ENCODE measurements at places on chromosomes 2 and 18.

DNA sequence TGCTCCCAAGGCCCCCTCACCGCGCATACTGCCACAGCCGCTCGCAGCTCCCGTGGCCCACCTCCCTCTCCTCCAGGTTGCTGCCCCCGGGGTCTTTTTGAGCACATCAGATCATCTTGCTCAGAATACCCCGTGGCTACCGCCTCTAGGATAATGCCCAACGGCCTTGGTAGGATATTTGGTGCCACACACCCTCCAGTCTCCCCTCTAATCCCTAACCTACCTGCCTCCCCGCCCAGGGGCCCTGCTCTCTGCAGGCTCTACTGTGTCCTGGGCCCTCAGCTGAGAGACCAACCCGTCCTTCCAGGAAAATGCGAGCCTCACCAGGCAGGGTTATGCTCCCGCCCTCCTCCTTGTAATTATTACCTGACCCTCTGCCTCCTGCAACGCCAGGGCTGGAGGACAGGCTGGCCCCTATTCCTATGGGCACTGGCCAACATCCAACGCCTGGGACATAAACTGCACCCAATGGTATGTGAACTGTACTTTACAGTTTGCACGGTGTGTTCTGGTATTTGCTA is 1.5 kb upstream of the MTCL1 start:
- DNase-seq: no peak

DNA sequence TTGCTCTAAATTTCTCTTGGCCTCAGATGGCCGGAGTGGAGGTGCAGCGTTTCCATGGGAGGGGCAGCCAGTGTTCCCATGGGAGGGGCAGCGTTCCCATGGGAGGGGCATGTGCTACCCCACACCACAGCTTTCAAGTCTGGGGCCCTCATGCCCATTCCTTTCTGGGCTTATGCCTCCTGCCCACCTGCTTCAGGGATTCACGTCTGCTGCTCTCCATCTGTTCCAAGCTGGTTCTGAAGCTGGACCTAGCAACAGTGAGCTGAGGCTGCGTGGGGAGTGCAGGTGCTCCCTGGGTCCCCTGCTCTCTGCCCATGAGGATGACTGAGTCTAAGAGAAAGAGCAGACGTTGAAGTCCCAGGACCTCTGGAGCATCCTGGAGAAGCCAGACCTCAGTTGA is 243.1 kb upstream of the PXDN start:
- no peak for DNase-seq

DNA sequence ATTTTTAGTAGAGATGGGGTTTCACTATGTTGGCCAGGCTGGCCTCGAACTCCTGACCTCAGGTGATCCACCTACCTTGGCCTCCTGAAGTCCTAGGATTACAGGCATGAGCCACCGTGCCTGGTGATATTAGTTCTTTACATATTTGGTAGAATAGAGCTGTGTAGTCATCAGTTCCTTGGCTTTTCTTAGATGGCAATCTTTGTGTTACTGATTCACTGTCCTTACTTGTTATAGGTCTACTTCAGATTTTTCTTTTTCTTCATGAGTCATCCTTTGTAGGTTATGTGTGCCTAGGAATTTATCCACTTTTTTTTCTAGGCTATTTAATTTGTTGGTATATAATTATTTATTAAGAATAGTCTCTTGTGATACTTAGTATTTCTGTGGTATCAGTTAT is 30.3 kb upstream of the ZSWIM2 start:
- no peak for DNase-seq

GRCh38 chr2:199596549-199596948 is 138.8 kb upstream of the SATB2 start:
- DNase-seq: peak; percentile 24

DNA sequence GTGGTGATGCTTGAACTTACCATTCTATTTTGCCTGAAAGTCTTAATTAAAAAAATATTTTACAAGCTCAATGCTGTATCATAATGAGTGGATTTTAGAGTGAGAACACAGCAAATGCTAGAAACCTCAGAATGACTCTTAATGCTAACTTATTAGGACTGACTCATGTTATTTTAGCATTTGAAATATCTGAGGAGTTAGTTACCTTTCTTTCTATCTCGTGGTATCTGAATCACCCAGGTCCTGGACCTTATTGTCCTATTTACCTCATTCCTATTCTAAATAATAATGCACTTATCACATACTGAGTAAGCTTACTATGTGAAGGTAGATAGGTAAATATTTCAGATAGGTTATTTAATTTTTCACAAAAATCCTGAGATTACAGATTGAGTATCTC is 70.7 kb downstream of the SOS1 start:
- DNase-seq: no peak

DNA sequence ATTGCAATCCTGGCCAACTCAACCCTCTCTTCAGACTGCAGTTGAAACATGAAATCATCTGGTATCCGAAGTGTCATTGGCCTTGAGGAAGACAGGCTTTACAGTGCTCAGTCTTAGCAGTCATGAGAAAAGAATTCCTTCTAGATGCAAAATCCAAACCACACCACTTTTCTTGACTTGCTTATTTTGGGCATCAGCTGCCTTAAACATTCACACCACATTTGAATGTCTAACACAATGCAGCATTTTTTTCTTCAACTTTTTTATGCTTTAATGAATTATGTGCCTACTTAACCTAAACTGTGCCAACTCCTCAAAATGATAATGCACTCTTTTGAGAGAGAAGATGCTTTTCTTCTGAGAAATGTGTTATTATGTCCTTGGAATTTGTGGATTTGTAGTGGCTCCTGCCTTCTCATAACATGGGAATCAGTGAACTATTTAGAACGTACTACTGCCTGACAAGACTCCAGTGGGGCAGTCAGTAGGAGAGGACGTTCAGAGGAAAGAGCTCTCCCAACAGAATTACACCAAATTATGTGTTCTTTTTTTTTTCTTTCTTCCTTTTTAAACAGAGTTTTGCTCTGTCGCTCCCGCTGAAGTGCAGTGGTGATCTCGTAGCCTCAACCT is 3.2 kb upstream of the FAM98A start:
- no peak for DNase-seq

DNA sequence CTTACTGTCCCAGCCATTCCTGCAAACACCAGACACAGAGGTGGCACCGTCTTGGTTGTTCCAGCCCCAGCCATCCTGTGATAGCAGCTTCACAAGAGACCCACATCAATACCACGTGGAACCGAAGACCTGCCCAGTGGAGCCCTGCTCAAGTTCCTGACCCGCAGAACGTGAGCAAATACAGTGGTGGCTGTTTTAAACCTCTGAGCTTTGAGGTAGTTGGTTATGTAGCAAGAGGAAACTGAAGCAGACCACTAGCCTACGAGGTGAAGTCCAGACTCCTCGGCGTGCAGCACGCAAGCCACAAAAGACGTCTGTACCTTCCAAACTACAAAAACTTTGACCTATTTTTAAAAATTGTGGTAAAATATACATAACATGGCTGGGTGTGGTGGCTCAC is 96.1 kb upstream of the ODC1 start:
- DNase-seq: no peak

GRCh38 chr2:106792671-106793070 is 93.3 kb downstream of the ST6GAL2 start:
- DNase-seq: no peak

- DNase-seq: no peak
Measured at GRCh38 chr2:43346602-43347567, 120.5 kb upstream of the ZFP36L2 start.

DNA sequence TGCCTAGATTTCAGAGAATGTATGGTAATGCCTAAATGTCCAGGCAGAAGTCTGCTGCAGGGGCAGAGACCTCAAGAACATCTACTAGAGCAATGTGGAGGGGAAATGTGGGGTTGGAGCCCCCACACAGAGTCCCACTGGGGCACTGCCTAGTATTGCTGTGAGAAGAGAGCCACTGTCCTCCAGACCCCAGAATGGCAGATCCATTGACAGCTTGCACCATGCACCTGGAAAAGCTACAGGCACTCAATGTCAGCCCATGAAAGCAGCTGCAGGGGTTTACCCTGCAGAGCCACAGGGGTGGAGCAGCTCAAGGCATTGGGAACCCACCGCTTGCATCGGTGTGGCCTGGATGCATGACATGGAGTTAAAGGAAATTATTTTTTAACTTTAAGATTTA is 314.1 kb downstream of the CYRIA start:
- DNase-seq: no peak

DNA sequence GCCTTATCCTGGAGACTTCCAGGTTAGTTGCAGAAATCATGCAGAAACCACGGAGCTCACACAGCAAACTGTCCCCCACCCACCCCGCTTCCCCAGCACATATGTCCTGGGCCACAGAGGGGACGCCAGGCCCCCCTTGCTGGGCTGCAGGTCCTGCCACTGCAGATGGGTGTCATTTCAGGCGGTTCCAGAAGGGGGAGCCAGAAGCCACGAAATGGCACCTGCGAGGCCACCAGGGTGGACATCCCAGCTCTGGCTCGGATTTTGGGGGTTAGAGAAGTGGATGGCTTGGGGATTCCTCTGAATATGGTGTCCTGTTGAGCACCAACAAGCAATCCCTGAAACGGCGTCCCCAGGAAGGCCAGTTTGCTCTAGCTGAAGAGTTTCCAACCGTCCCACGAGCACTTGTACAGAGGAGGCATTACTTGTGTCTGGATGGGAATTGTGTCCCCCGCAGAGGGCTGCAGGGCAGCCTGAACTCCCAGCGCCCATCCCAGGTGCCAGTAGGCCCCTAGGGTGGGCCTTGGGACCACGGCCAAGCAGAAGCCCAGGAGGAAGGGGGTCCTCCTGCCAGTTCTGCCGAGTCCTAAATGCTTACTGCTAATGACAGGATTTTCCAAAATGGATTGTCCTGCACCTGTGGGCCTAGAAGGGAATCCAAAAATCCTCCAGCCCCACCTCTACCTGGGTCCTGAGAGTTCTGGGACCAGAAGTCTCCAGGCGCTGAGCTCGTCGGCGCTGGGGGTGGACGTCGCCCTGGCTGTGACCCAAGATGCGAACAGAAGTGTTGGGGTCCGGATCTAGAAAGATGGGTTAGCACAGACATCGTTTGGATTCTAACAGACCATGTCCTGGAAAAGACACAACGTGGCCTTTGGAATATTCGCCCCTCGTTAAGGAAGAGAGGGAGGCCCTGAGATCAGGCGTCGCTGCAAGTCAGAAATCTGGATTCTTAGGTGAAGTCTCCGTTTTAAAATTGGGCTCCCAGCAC is 14.6 kb upstream of the NFATC1 start:
- DNase-seq: no peak

GRCh38 chr2:188291142-188291616 is 495 bp upstream of the GULP1 start:
- no peak for DNase-seq

- no peak for DNase-seq
Measured at GRCh38 chr2:33606100-33606499, 7.0 kb upstream of the FAM98A start.

DNA sequence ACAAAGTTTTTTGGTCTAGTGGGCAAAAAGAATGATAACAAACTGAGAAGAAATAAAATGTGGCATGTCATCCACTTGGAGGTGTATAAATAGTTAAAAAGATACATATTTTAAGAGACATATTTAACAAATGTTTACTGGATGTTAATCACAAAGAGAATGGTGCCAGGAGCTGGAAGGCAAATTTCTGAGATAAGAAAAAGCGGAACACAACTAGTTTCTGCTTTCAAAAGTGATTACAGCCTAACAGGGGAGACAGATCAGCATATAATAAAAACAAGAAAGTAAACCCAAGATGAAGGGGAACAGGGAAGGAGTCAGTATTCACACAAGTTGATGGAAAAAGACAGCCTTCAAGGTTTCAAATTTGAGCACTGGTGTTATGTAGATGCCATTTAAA is 91.3 kb downstream of the OLA1 start:
- DNase-seq: no peak

DNA sequence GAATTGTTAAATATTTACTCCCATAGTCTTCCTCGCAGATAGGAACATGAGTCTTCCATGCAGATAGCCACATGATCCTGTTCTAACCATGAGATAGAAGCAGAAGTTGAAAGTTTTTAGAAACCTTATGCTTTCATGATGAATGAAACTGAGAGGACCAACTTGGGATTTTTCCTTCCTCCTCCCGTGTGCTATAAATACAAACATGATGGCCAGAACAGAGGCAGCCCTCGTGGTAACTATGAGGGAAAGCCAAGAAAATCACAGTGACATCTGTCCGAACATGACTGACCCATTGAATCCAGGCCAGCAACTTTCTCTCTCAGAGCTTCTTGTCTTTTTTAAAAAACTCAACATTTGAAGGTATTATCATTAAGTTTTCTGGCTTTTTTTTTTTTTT is 78.5 kb downstream of the ACAA2 start:
- no peak for DNase-seq

- DNase-seq: no peak
Measured at GRCh38 chr2:57542081-57542480, 504.5 kb upstream of the VRK2 start.

GRCh38 chr18:57437402-57437765 is 2.2 kb downstream of the ONECUT2 start:
- no peak for DNase-seq

GRCh38 chr2:138640921-138641676 is 139.1 kb downstream of the NXPH2 start:
- DNase-seq: no peak

- DNase-seq: no peak
Measured at GRCh38 chr2:215903203-215903602, 110.1 kb downstream of the MREG start.

DNA sequence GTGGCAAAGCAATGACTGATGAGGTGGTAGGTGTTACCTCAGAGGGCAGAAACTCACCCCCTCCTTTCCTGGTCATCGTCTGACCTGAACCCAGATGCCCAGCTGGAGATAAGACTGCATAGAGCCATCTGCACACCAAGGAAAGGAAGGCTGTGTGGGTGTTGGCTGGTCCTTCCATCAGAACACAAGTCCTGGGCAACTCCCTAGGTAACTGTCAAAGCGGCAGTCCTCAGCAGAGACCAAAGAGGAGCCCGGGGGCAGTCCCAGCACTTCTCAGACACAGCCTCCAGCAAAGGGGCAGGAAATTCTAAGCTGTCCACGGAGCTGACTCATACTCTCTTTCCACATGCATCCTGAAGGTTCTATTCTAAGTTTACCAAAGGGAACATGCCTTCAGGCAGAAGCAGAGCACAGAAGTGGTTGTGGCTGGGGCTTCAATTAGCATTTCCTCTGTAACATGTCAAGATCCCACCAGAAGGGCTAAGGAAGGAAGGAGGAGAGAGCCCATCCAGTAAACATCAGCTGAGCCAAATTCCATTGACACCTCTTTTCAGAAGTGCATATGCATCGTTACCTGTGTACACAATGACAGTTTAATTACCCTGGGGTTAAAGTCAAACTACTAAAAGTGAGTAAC is 54.7 kb downstream of the SPRED2 start:
- no peak for DNase-seq

DNA sequence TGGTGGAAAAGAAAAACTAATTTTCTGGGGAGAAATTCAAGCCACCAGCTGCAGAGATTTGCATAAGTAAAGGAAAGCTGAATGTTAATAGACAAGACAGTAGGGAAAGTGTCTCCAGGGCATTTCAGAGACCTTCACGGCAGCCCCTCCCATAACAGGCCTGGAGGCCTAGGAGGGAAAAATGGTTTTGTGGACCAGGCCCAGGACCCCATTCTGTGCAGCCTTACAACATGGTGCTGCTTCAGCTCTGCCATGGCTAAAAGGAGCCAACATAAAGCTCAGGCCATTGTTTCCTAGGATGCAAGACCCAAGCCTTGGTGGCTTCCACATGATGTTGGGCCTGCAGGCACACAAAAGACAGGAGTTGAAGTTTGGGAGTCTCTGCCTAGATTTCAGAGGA is 697.1 kb downstream of the SOCS6 start:
- DNase-seq: no peak
